ENCODE measurements at places on chromosomes 1 and 21. TPM values are rescaled to one million over a fixed set of nuclear protein-coding genes. Genes with fewer than 3 reads are reported as not detected.

AK5 gene
- not detected for total RNA-seq

C1orf50 gene
- 2.5 TPM for total RNA-seq

DNA sequence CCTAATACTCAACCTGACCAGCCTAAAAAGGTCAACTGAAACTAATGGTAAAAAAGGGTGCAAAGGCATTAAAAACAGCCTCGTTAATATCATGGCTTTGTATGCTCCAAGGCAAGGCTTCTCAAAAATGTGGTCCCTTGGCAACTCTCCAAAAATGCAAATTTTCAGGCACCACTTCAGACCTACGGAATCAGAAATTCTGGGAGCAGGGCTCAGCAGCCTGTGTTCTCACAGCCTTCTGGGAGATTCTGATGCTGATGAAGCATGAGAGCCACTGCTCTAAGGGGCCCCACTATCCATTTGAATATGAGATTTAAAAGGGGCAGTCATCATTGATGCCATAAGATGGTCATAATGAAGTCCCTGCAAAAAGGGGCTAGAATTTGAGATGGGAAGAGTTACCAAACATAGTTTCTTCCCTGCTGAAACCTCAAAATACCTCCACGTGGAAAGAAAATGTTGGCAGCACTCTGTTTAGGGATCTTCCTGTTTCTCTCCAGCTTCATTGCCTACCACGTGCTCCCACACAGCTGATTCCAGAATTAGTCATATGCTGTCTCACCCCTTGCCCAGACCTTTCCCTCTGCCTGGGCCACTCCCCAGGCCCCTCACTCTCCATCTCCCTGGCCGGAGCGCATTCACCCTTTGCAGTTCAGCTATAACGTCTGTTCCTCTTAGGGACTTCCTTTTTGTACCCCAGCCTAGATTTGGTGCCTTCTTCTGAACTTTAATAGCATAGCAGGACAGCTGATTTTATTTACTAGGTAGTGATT lies 46.7 kb downstream of the PHC2 start:
- H3K27me3 ChIP-seq: no peaks in the 10 kb centered on the region
- H3K36me3 ChIP-seq: no peaks in the 10 kb centered on the region
- peaks cover 26% of the 10 kb centered on the region for H3K4me1 ChIP-seq
- DNase-seq: no peak
- H3K4me3 ChIP-seq: no peak overlapping the region
- H3K27ac ChIP-seq: no peak overlapping the region

CACHD1 gene
- 16.7 TPM for total RNA-seq

PKP1 gene
- total RNA-seq: 0.86 TPM

NPL gene
- 25.6 TPM for total RNA-seq

DNA sequence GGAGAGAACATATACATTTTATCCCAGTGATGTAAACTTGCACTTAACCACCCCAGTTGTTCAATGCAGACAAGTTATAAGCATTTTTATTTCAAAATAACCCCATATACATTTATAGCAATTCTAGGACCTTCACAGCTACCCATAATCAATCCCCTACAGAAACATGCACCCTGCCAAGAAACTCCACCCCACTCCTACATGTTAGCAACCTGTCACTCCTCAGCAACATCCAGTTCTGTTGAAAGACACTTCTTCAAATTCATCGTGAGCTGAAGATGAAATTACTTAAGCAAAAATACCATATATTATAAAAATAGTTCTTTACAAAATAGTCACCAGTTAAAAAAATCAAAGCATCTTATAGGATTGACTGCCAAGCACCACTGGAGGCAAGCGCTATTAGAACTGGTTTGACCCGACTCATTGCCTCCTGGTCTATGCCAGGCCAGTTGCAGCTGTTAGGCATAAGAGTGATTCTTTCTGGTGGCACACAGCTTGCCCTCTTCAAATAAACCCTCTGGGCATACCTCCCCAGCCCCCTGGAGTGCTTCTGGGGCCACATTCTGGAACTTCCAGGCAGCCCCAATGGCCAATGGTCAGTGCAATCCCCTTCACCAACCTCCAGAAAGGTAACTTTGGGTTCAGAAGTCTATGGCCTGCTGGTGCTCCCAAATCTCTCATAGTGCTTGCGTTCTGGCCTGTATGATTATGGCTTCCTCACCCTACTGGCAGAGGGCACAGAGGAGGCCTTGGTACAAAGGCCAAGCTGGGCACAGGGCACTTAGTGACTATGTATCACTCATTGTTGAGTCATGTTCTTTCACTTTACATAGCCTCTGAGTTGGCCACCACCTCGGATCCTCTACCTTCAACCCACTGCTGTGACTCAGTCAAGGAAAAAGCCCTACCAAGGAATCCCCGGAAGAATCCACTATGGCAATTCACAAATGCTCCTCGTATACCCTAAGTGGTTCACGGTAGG lies 72.2 kb upstream of the RALGPS2 start:
- H3K27me3 ChIP-seq: no peaks in the 10 kb centered on the region
- H3K36me3 ChIP-seq: no peaks in the 10 kb centered on the region
- no peak overlapping the region for H3K4me3 ChIP-seq
- no peak overlapping the region for H3K27ac ChIP-seq
- no peaks in the 10 kb centered on the region for H3K4me1 ChIP-seq

GRCh38 chr21:15848634-15849560 lies 119.1 kb downstream of the USP25 start:
- peaks cover under 1% of the 10 kb centered on the region for H3K36me3 ChIP-seq
- H3K27me3 ChIP-seq: no peaks in the 10 kb centered on the region
- H3K4me1 ChIP-seq: no peaks in the 10 kb centered on the region
- DNase-seq: no peak
- H3K4me3 ChIP-seq: no peak overlapping the region

DNA sequence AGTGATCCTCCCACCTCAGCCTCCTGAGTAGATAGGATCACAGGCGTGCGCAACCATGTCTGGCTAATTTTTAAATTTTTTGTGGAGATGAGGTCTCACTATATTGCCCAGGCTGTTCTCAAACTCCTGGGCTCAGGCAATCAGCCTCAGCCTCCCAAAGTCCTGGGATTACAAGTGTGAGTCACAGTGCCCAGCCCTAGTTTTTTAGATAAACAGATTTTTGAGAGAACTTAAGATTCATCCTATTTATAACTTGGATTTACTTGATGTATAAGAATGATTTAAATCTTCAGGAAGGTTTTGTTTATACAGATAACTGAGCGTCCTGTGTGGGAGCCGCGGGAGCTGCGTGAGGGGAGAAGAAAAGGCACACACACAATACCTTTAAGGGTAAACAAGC lies 26.2 kb downstream of the HEYL start:
- no peaks in the 10 kb centered on the region for H3K4me1 ChIP-seq
- no peak overlapping the region for H3K4me3 ChIP-seq
- H3K27ac ChIP-seq: no peak overlapping the region
- no peak for DNase-seq
- H3K27me3 ChIP-seq: no peaks in the 10 kb centered on the region

DNA sequence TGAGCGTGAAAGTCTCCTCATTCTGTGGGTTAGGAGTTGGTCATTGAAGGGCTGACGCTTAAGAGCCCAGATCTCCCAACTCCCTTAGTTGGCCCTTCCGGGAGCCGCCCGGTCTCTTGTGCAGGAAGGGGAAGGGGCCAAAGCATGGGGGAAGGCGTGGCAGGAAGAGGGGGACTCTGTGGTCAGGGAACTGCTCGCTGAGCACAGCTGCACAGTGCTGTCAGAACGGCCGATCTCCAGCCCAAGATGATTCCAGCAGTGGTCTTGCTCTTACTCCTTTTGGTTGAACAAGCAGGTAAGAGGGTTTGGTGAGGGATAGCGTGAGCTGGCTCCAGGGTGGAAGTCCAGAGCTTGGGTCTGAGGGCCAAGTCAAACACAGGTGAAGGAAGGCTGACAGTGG lies at the start of gene FCER1G:
Gene FCER1G, plus strand, starts transcription at position 220 of the 400 bp plus-strand sequence. Its CDS starts 27 bp downstream, at position 247.
- no peak within 1 kb of the TSS for H3K4me3 ChIP-seq
- H3K36me3 ChIP-seq: peaks cover 53% of the 10 kb centered on the region
- H3K27ac ChIP-seq: peak within 1 kb of the TSS; percentile 93
- H3K4me1 ChIP-seq: peaks cover 5% of the 10 kb centered on the region
- peak; percentile 77 for DNase-seq

CALML6 gene
- 0.57 TPM for total RNA-seq

TIE1 gene
- total RNA-seq: 23.9 TPM

HES4 gene
- 37.5 TPM for total RNA-seq

FCRL4 gene
- total RNA-seq: not detected

MFAP2 gene
- total RNA-seq: 12.9 TPM

SPRR1B gene
- total RNA-seq: not detected

DNA sequence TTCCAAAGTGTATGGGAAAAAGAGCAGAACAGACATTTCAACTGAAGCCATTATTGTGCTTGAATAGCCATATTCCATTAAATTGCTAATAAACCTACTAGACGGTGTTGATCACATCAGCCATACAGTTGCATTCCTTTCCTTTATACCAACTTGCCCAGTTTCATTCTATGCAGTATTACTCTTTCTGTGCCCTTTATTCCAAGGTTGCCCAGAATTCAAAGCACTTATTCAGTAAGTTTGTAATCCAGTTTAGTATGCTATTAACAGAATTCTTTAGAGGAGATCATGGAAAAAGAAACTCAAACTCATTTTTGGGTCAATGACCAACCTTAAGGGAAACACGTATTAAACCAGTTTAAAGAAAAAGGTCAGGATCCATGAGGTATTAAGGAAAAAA lies 89.5 kb downstream of the DDAH1 start:
- H3K4me3 ChIP-seq: no peak overlapping the region
- peaks cover 5% of the 10 kb centered on the region for H3K4me1 ChIP-seq
- no peak overlapping the region for H3K27ac ChIP-seq
- H3K36me3 ChIP-seq: no peaks in the 10 kb centered on the region
- no peaks in the 10 kb centered on the region for H3K27me3 ChIP-seq
